ENCODE measurements at places on chromosomes 1 and 21.

GRCh38 chr1:14142397-14143100 is 442.6 kb downstream of the PRDM2 start:
- DNase-seq = no peak

DNA sequence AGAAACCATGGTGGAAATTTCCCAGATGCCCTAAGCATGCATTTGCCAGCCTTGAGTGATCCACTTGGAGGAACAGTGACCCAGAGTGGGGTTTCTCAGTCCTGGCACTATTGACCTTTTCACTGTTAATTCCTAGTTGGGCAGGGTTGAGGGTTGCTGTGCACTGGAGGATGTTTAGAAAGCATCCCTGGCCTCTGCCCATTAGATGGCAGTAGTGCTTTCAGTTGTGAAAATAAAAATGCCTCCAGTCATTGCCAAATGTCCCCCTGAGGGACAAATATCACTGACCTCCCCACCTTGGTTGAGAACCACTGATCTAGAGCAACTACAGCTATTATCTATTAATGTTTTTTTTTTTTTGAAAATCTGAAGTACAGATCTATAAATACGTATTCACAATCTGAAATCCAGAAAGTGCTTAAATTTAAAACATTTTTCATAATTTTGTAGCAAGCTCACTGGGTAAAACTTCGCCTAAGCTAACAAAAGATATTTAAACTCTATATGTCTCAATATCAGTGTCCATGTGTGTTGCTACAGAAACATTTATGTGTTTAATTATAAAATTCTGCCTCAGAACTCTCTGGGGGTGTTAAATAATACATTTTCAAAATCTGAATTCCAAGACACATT is 27.3 kb downstream of the F3 start:
- no peak for DNase-seq

GRCh38 chr1:216175714-216176113 is 247.5 kb downstream of the USH2A start:
- no peak for DNase-seq

DNA sequence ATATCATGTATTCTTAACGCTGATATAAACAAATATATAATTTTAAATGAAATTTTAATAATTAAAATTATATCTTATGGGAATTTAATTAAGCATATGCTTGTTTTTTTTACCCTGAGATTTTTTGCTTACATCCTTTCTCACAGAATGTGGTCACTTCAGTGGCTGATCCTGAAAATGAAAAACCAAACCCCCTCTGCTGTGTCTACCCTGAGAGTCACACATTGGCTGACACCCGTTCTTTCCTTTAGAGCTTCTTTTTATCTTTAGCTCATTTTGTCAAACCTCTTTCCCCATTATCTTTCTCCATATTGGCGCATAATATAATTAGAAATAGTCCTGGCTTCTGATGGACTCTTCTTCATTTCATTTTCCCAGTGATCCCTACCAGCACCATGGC is 10.8 kb upstream of the CACYBP start:
- no peak for DNase-seq

DNA sequence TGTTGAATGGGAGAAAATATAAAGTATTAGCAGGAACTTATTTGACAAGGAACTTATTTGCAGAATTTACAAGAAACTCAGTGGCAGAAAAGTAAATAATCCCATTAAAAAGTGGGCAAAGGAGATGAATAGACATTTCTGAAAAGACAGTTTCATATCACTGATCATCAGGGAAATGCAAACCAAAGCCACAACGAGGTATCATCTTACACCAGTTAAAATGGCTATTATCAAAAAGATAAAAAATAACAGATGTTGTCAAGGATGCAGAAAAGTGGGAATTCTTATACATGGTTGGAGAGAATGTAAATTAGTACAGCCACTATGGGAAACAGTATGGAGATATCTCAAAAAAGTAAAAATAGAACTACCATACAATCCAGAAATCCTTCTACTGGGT is 61.0 kb downstream of the SYT14 start:
- DNase-seq = no peak

DNA sequence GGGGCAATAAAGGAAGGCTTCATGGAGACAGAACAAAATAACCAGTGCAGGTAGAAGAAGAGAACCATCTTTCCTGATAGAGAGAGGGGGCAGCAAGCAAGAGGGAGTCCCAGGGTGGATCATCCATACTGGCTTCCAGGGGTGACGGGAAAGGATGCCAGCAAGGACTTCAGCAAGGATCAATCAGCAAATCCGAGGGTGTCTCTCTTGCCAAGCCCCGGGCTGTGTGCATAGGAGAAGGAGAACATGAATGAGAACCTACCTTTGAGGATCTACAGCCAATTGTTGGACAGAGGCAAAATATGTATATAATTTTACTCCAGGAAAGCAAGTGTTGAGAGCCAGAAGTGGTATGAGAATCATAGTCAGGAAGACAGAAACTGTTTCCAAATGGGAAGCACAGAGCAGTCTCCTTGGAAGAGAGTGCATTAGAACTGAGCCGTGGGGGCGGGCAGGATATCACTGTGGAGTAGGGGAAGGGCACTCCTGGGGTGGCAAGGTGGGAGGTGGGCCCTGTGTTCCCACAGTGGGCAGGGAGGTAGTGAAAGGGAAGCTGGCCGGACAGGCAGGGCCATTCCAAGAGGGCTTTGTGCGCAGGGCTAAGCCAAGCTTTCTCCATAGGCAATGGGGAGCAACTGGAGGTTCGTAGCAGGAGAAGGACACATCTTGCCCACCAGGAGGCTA is 1.1 kb upstream of the S100A9 start:
- no peak for DNase-seq

GRCh38 chr1:161719325-161719611 is 2.1 kb upstream of the FCRLB start:
- DNase-seq = no peak

DNA sequence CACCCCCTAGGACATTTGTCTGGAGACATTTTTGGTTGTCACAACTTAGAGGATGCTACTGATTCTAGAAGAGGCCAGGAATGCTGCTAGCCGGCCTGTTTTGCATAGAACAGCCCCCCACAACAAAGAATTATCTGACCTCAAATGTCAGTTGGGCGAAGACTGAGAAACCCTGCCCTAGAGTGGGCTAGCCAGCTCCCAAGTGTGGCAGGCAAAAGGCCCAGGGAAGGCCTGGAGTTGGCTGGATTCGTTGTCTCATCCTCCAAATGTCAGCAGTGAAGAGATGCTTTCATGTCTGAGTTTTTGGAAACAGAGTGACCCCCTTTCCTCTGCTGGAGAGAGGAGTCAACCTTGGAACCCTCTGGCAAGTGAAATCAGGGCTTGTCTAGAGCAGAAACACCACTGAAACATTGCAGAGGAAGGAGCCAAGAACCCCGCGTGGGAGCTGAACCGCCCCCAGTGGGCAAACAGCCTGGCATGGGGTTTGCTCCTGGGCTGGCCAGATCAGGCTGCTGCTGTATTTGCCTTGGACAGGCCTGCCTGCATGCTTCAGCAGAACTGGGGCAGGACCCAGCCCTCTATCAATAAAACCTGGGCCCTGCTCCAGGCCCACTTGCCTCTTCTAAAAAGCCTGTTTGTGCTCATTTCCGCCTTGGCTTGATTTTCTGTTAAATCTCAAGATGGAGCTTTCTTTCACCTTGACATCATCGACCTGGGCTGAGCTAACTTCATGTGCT is 32.9 kb downstream of the RASSF5 start:
- no peak for DNase-seq

DNA sequence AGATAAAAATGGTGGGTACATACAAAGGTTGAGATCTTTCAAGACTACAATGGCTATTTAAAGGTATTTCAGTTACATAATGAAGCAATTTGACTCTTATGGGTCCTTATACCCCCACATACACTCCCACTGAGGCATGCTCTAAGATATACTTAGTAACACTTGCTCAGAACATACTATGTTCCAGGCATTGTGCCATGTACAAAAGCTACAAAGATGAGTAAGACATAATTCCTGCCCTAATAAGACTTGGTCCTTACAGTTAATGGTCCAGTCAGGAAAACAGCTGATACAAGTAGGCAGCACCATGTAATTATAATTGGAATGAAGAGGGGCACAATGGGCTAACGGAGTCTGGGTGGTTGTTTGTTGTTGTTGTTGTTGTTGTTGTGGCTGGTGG is 166.7 kb upstream of the BEND5 start:
- no peak for DNase-seq

All from bone marrow (tissue), 2 donors.